Aorta (tissue), 5 donors: ENCODE measurements at places on chromosomes 3 and 15. TPM values are rescaled to one million over a fixed set of nuclear protein-coding genes. Genes with fewer than 3 reads are reported as not detected.
A peak's percentile ranks its signal among the peaks of the same experiment; 100 is the strongest.

DNA sequence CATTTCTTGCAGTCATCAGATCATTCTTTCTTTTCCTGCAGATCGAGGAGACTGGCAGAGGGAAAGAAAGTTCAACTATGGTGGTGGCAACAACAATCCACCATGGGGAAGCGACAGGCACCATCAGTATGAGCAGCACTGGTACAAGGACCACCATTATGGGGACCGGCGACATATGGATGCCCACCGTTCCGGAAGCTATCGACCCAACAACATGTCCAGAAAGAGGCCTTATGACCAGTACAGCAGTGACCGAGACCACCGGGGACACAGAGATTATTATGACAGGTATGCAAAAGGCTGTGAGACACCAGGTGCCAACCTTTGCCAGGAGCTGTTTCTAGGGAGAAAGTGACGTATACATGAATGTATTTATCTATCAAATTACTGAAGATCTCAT is 69.0 kb downstream of the RGMA start:
- no peak for DNase-seq

GRCh38 chr15:100968050-100968966 is 49.2 kb downstream of the LRRK1 start:
- no peak for DNase-seq

DNA sequence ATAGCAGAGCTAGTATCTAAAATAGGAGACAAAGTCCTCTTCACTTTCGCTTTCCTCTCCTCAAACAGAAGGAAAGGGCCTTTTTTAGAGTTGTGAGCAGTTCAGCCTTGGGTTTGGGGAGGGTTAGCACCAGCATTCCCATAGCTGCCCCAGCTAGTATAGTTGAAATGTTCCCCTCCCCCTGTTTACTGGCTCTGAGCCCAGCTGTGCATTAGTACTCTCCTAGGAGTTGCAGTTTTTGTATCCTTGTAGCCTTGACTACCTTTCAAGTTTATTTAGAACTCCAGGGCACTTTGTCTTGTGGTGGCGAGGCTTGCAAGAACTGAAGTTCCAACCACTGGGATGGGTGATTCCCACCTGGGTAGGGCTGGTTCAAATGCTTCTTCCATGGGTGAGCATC is 245.1 kb upstream of the NAALADL2 start:
- DNase-seq, result peak; percentile 17

Gene SEMA3B
- total RNA-seq, result 26.0 TPM

DNA sequence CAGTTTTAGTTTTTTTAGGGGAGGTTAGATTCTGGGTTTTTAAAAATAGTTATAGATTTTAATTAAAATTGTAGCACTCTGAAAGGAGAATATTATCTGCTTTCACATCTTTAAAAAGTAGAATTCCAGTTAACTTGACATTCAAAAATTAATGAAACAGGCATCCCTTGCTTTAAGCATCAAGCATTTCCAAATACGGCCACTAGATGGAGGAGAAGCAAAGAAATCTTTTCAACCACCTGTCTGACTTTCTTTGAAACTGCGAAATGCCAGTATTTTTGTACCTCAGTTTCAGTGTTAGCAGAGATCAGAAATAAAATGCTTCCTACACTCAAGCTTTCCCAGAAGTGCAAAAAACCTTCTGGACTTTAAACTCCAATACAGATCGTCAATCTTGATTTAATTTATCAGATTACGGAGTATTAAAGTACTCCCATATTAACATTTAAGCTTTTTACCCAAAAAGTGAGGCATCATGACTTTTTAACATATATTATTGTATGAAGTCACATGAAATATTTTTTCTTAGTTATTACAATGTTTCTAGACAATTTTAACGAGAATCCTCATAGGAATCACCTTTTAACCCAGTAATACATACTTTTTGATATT is 153.3 kb downstream of the P3H2 start:
- DNase-seq, result no peak

DNA sequence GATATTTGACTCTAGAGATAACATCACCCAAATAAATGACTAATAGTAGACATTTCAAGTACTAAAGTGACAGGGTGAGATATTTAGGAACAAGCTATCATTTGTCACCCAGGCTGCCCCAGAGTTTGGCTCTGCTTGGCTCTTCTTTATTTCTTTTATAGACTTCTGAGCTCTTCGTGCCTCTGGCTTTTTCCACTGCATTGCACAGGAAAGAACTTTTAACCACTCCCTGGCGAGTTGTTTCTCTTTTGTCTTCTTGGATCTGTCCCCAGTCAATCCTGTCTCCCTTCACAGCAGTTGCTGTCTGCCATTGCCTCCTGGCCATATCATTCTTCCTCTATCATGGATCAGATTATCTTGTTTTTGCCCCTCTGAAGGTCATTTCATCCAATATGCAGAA is 339.2 kb upstream of the DCBLD2 start:
- peak; percentile 42 for DNase-seq

Gene CRYGS
- 3.0 TPM for total RNA-seq

GRCh38 chr15:38354315-38354929 is 99.5 kb upstream of the FAM98B start:
- no peak for DNase-seq

- no peak for DNase-seq
Measured at GRCh38 chr3:62771331-62772072, 103.7 kb downstream of the CADPS start.

Gene ITPKA
- total RNA-seq, result 0.33 TPM

DNA sequence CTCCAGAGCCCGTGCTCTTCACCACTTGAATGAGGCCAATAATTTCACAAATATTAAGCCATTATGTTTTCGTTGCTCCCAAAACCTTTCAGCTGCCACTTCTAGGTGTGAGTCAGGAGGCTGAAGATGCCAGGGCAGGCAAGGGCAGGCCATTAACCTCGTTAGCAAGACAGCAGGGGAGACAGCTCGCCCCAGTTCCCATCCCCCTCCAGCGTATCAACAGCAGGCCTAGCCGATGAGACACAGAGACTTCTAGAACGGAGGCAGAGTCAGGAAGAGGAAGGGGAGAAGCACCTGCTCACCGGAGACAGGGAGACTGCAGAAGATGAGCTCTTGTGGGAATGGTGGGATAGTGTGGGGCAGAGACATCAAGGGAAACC is 28.0 kb upstream of the PLA2G4E start:
- no peak for DNase-seq

GRCh38 chr3:126358038-126358815 is 1.0 kb upstream of the KLF15 start:
- peak; percentile 51 for DNase-seq

DNA sequence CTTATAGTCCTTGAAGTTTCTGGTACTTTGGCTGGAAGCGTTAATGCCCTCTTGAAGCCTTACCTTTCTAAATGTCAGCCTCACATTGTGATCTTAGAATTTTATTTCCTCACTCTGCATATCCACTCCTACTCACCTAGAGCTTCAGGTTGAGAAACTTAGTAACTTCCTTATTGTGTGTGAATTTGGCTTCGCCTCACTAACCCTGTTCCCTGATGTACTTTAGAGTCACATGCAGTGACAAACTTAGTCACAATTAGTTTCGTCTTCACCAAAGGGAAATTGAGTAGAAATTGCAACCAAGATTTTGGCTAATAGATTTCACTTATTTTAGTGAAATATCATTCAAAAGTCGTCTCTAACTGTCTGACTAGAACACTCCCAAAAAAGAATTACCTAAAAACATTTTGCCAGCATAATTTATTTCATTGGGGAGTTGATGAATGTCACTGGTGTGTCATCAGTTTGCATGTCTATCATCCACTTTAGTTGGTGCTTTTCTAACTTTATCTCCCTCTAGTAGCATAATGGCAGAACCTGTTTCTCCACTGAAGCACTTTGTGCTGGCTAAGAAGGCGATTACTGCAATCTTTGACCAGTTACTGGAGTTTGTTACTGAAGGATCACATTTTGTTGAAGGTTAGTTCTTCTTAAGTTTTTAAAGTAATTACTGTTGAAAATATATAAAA is 960 bp downstream of the MFN1 start:
- no peak for DNase-seq
